Fibroblast of upper back skin (primary cell): ENCODE measurements at places on chromosomes 5 and 9.

- DNase-seq = peak; percentile 86
Measured at GRCh38 chr5:128304088-128304487, 220.5 kb downstream of the SLC12A2 start.

DNA sequence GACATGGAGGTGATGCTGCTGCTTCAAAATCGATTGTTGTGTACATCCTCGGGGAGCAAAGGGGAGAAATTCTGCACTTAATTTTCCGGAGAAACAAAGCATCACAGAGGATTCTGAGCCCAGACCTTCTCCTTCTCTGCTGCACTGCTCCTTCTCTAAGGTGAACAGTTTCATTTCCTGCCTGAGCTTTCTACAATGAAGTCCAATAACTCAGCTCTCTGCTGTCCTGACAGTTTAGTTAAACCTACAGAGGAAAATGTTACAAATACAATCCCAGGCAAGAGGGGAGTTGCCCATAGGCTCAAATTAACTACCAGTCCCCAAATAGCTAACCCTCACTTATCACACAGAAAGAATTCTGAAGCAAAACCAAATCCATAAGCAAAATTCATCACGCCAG lies 206.3 kb downstream of the EFNA5 start:
- no peak for DNase-seq

- DNase-seq = no peak
Measured at GRCh38 chr9:81724242-81724889, 35.0 kb upstream of the TLE1 start.

DNA sequence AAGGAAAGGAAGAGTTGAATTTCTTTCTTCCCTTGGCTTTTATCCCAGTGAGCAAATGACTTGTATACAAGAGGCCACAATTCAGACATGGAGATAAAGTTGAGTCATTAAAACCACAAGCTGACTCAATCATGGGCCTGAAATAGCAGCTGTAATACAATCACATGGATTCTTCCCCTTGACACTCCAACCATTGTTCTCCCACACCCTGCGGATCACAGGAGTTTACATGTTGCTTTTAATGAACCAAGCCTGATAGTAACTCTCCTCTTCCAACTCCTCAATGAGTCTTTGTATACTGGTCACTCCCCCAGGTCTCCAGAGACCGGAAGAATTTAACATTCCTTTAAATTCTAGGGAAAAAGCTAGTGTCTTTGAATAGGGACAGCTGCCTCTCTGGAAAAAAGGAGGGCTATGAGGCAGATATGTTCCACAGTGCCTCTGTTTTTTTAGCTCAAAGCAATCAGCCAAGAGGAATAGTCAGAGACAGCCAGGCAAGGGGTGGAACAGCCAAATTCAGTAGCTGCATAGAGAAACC lies 32.4 kb downstream of the PCDHGC5 start:
- DNase-seq = peak; percentile 99

GRCh38 chr9:69757996-69758675 lies 1.7 kb downstream of the PTAR1 start:
- peak; percentile 74 for DNase-seq

DNA sequence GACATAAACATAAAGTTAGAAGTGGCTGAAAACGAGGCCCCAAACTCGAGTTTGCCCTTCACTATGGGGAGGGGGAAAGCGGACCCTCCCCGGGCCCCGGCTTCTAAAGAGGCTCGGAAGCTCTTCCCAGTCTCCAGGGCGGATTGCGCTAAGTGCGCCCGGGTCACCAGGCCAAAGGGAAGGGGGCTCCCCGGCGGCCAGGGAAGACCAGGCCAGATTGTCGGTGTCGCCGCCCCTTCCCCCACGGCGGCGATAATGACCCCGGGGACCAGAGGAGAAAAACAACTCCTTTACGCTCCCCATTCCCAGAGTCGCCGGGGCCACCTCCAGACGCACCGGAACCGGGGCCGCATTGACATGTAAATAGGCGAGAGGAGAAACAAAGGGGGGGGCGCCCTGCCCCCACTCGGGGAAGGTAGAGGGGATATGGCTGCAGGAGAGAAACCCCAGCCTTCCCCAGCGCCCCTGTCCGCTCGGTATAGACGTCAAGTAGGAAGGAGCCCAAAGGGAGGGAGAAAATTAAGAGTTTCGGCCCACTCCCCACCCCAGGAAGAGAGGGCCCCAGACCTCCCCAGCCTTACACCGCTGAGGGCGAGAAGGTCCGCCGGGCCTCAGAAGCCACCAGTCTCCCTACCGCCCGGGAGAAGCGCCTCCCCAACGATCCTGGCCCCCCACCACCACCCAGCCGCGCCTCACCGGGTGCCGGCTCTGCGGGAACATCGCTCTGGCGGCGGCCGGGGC lies 1.7 kb downstream of the TLE1 start:
- DNase-seq = no peak
